ENCODE measurements at places on chromosomes 16 and 17.
A peak's percentile ranks its signal among the peaks of the same experiment; 100 is the strongest.

DNA sequence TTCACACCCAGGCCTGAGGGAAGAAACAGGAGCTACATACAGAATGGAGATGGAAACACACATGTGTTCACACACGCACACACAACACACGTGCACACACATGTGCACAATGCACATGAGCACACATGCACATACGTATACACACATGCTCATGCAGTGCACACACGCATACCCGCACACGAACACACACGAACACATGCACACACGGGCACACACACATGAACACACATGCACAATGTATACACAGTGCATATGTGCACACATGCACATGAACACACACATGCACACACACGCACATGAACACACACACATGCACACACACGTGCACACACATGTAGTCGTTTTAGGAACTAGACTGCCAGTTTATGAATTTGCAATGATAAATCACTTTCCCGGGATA, 49.3 kb upstream of the CDR2 start:
- no peak for DNase-seq

- DNase-seq: peak; percentile 88
These were observed at the start of gene TTLL6 for GRCh38 chr17:48816774-48817590. TSS of gene TTLL6 (minus strand) at chr17:48817229. CDS start at chr17:48817072, 157 bp downstream.

- no peak for DNase-seq
These were observed 78.6 kb downstream of the MRM1 start for GRCh38 chr17:36679815-36680467.

DNA sequence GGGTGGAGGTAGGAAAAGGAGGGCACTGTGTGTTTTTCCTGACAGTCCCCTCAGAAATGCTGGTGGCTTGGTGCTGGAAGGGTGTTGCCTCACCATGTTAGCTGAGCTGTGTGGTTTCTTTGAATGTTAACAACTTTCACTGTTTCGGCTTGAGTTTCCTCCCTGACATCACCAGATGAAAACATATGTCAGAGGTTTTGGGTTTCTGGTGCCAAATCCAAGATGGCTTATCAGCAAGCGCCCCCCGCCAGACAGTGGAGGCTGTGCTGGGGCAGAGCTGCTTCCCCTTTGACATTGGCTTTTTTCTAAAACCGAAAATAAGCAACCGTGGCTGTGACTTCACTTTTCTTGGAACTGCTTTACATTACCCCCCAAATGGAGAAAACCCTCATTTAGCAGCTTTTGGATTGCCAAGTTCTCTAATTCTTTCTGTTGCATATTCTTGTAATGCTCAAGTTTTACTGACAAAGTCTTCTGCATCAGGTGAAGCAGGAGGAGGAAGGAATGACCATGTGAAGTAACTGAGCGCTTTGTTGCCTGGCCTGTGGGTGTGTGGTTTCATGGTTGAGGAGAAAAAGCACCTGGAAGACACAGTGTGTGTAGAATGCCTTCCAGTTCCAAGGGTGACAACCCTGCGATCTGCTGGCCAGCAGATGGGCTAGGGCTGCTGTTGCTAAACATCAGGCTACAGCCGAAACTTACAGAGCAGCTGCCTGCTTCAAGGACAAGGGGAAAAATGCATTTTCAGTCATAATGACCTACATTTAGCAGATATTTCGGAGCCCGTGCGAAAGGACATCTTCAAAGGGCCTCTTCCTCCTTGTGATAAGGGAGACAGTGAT, 9.7 kb downstream of the RMI2 start:
- DNase-seq: peak; percentile 67

GRCh38 chr16:69566240-69566980, 644 bp downstream of the NFAT5 start:
- DNase-seq: peak; percentile 68

DNA sequence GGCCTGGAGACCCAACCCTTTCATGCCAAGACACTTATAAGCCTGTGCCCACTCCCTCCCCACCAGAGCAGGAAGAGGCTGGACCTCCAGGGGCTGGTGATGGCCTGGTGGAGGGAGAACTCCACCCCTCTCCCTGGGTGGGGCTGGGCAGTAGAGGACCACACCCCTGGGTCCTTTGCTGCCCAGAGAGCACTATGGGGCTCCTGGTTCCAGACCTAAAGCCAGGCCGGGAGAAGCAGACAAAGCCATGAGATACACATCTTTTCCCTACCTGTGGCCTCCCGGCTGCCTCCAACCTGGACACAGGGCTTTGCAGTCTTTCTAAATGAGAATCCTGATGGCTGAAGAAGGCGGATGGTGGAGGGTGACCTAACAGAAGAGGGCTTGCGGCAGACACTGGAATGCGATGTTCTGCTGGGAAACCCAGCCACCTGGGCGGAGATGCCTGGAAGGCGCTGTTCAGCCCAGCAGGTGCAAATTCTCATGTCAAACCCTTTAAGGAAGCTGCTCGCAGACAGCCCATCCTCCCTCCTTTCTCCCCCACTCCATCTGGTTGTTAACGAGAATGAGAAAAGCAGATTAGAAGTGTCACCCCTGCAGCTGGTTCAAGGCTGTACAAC, 43.9 kb upstream of the KIFC3 start:
- no peak for DNase-seq

DNA sequence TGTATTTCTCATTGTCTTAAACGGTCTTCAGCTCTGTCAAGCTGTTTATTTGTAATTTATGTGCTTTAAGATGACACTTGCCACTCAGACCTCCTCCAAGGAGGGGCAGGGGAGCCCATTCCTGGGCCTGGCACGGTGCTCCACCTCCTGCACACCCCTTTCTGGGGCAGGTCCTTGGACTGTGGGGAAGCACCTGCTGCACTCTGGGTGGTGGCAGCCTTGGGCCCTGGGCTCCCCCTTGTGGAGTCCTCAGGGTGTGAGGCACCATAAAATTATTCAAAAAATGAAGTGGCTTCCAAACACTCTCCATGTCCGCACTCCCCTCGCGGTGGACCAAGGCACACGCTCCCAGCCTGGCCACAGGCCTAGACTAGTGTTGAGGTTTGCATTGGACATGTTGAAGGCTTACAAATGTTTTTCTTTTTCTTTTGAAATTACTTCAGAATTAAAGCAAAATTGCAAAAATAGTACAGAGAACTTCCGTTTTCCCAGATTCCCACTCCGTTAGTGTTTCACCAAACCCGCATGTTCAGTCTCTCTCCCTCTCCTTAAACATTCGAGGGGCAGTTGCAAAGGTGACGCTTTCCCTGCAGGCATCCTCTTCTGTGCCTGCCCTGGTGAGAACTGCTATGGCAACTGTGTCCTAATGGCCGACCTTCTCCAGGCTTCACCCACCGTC, 32.4 kb downstream of the FOXK2 start:
- peak; percentile 91 for DNase-seq

DNA sequence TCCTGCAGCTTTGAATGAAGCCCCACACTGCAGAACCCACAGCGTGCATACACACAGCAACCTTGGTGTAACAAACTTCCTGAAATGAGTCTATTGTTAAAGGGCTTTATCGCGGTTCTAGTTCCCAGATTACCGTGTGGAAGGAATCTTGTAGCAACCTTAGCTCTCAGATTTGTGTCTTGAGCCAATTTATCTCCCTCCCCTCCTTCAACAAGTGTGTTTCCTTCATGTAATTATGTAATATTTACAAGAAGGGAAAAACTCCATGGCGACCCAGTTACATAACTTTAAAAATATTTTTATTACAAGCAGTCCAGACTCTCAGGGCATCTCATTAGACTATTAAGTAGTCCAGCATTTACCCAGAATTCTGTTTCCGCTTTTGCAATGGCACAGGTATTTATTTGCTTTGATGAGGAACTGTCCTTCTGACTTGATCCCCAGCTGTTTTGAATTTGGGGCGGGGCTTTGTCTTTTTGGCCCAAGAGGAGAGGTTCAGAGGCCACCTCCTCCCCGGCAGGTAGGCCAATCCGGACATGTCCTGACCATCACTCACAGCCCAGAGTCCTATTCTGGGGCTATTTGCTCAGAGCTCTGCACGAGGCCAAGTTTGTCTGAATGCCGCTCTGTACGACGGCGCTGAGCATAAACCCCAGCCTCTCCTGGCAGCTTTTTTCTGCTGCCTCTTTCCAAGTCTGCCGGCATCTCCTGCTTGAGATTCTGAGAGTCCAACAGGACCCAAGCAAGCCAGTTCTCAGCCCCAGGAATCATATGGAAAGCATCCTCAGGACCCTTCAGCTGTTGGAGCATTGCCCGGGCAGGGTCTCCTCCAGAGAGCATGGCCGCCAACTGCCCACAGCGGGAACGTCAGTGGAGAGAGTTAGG, 35.6 kb downstream of the CLEC16A start:
- no peak for DNase-seq

DNA sequence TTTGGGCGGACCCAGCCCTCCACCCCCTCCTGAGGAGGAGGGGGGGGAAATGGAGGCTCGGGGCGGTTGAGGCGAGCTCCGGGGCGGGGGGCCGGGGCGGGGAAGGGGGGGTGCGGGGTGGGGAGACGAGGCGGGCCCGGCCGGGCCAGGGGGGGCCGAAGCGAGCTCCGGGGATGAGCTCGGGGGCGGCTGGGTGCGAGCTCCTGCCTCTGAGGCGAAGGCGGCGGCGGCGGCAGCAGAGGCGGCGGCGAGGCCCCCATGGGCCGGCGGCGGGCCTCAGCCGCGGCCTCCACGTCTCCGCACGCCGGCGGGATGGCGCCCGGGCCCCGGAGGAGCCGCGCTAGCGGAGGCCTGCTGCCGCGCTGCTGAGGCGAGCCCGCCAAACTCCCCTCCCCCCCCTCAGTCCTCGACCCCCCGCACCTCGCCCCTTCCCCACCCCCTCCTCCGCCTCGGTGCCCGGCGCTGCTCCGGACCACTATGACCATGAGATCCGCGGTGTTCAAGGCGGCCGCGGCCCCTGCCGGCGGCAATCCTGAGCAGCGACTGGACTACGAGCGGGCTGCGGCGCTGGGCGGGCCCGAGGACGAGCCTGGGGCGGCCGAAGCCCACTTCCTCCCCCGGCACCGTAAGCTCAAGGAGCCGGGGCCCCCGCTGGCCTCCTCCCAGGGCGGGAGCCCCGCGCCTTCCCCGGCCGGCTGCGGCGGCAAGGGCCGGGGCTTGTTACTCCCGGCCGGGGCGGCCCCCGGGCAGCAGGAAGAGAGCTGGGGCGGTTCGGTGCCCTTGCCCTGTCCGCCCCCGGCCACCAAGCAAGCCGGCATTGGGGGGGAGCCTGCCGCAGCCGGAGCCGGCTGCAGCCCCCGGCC, 596 bp downstream of the MSL1 start:
- peak; percentile 78 for DNase-seq

- DNase-seq: no peak
These were observed 153.1 kb upstream of the NOG start for GRCh38 chr17:56440419-56440818.

- peak; percentile 71 for DNase-seq
These were observed 629 bp downstream of the GEMIN4 start for GRCh38 chr17:751269-752001.

GRCh38 chr17:18184143-18185031, 759 bp downstream of the ALKBH5 start:
- peak; percentile 59 for DNase-seq

- DNase-seq: no peak
These were observed 4.3 kb downstream of the CAMKK1 start for GRCh38 chr17:3888343-3889171.

GRCh38 chr17:15247891-15248529, 17.1 kb downstream of the PMP22 start:
- DNase-seq: no peak

DNA sequence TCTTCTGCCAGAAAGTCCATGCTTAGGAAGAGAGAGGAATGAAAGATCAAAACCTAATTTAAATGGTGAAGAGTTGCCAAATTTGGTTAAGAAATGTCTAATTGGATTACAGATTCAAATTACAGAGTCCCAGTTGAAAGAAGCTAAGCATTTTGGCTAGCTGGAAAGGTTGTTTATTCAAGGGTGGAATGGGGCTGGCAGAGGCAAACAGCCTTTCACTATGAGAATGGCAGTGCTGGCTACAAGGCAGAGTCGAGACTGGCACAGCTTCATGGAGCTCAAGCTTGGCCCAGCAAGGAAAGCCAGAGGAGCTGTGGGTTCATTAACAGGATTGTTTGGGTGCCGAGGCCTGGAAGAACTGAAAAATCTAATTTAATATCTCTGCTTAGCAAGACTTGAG, 13.6 kb downstream of the MAP3K3 start:
- DNase-seq: no peak

DNA sequence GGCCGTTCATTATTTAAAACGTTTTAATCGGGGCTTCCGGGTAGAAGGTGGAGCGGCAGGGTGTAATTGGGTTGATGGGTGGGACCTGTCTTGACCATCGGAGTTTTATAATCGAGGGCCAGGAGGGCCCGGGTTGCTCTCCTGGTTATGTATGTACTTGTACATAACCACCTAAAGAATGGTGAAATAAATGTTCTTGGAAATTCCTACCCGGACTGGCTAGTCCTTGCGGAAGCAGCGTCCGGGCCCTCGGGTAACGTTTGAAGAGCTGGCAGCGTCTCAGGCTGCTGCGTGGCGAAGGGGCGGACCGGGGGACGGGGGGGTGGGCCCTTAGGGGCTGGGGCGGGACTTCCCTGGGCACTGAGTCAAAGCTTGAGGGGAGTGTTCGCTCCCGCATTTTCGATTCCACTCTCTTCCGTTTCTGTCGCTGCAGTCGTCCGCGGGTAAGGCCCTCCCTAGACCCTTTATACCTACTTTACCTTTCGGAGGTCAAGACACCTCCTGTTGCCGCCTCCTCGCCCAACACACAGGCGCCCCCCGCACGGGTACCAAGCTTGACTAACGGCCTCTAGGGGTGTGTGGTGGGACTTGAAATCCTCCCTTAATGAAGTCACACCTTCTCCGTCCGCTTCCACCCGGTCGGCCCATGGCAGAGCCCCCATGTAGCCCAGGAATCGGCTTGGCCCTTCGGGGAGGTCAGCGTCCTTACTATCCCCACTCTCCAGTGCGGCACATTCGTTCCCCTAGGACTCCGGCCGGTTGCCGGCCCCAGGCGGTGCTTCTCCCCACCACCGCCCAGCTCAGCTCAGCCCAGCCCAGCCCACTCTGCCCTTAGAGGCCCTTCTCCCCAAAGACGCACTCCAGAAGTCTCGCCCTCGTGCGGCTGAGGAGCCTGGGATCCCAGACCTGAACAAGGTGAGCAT, at the start of gene TMEM106A:
TSS of gene TMEM106A (plus strand) at position 396 of the 923 bp plus-strand sequence. CDS start 1,167 bp downstream, outside the sequence.
- peak; percentile 95 for DNase-seq

- DNase-seq: no peak
These were observed 11.8 kb downstream of the POLR3E start for GRCh38 chr16:22308824-22309520.

DNA sequence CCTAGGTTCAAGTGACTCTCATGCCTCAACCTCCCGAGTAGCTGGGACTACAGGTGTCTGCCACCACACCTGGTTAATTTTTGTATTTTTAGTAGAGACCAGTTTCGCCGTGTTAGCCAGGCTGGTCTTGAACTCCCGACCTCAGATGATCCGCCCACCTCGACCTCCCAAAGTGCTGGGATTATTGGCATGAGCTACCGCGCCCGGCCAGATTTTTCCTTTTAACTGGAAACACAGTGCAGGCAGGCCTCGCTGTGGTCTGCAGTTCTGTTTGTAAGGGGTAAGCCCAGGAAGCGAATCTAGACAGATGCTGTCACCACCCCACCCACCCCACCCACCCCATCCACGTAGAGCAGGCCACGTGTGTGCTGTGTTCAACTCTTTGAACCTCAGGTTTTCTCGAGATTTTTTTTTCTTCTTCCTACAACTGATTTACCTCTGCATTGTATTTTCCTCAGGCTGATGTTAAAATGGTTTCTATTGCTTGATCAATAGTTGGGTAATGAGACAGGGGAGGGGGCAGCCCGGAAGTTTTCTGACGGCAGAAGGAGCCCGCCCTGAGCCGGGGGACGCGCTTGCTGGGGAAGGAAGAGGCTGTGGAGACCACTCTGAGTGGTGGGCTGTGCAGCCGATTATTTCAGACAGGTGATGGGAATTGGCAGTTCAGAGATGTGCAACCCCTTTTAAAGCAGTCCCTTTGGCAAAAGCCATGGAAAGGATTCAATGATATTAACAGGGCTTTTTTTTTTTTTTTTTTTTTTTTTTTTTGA, 72.9 kb downstream of the DNAH17 start:
- no peak for DNase-seq
